COR-L47 (cell line): ENCODE measurements at places on chromosomes 11 and 22.

- peak; percentile 90 for DNase-seq
Measured at GRCh38 chr11:93221539-93221938, 23.7 kb upstream of the SLC36A4 start.

DNA sequence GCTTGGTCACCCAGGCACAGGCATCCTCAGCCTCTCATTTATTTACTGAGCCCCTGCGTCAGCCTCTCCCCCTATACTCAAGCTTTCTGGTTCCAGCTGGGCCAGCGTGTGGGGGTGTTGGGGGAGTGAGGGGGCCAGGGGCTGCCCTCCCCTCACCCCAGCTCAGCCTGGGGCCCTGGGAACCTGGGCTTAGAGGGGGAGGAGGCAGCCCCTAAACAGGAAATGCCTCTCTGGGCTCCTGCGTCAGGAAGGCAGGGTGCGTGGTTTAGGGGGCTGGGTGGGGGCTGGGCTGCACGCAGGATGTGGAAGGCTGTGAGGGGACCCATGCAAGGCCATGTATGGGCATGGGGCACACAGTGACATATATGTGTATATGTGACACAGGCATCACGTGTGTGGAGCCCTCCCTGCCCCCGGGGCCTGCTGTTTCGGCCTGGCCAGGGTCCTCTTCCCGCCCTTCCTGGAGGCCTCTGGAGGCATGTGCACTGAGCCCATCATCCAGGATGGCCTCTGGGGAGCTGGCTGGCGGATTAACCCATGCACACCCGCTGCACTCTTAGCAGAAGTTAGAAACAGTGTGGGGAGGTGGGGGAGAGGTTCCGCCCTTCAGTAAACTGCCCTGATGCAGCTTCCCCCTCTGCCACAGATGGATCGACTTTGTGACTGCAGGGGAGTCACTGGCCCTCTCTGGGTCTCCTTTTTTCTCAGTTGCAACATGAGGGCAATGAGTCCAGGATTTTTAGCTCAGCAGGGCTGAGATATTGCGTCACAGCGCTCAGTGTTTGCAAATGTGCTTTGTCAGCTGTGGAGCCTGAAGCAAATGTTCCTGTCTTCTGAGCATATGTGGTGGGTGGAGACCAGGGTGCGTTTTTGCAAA is 1.1 kb upstream of the CD248 start:
- no peak for DNase-seq

DNA sequence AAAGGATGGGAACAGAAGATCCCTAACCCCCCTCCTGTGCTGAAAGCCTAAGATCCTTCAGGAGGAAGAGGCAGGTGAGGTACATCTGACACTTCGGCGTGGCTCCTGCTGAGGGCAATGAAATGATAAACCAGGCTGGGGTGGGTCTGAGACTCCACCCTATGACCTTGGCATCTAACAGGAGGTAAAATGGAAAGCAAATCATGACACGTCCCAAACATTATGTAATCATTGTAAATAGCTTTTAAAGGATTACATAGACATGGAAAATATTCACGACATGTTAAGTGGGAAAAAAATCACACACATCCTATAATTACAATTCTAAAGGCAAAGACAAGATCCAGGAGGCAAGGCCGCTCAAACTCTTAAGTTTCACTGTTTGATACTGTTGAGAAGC is 70.5 kb downstream of the LINC01488 start:
- no peak for DNase-seq

GRCh38 chr11:62233730-62234129 is 8.3 kb upstream of the SCGB1D2 start:
- no peak for DNase-seq

DNA sequence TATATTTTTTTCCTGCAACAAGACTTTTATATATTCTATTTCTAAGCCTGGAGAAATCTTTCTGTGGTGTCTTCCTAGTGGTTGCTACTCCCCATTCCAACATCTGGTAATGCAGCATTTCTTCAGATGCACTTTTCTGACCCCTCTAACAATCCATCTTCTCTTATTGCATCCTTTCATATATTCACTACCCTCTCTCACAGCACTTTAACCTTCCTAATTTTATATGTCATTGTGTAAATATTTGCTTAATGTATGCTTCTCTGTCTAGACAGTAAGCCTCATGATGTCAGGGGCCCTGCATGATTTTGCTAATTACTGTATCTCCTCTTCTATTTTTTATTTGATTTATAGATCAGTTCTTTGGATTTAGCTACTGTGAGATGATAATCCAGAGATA is 701.6 kb downstream of the KCNA4 start:
- DNase-seq, result no peak

GRCh38 chr22:24683691-24684090 is 80.7 kb downstream of the GGT1 start:
- no peak for DNase-seq

DNA sequence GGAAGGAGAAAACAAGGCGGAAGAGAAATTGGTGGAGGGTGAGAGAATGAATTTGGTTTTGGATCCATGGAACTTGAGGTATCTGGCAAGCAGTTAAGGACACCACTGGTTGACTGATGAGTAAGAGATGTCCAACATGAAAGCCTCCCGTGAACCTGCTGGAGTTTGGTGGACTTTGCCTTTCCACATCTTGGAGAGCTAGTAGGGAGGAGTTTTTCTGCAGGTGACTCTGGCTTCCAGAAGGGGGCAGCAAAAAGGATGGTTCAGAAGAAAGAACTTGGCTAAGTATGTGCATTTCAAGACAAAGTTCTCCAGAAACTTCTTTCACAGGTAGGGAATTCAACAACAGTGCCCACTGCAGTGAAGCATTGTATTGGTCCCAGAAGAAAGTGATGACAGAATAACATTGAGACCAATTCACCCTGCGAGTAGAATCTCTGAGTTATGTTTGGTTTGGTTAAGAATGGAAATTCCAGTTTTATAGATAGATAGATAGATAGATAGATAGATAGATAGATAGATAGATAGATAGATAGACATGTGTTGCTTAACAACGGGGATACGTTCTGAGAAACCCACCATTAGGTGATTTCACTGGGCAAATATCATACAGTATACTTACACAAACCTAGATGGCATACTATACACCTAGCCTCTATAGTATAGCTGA is 28.5 kb downstream of the DCDC1 start:
- DNase-seq, result peak; percentile 17

DNA sequence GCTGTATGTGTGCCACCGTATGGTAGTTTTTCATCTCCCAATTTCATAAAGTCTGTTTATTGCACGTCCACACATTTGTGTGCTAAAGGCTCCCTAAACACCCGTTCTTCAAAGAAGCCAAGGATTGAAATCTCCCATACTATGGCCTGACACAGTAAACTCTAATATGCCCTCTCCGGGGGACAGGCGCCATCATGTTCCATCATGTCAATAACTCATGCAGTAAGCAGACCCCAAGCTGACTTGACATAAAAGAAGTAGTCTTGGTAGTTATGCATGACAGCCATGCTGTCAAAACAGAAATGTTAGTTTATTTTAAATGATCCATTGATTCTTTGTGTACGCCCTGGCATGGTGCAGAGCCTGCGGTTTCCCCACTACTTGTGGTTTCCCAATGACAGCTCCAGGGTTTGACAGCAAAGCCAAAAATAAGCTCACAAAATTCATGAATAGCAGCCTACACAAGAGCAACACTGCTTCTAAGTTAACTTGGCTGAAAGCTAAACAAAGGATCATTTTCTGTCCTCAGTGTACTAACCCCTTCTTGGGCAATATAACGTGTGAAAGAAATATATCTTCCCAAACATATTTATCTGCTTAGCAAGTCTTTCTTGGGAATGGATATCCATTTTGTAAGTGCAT is 56.5 kb upstream of the CABP7 start:
- no peak for DNase-seq

- peak; percentile 52 for DNase-seq
Measured at GRCh38 chr11:848380-848931, 5.8 kb downstream of the TSPAN4 start.

- no peak for DNase-seq
Measured at GRCh38 chr11:94876645-94877442, 96.5 kb downstream of the CWC15 start.

GRCh38 chr11:16607675-16608644 is 130.5 kb upstream of the C11orf58 start:
- DNase-seq, result no peak

DNA sequence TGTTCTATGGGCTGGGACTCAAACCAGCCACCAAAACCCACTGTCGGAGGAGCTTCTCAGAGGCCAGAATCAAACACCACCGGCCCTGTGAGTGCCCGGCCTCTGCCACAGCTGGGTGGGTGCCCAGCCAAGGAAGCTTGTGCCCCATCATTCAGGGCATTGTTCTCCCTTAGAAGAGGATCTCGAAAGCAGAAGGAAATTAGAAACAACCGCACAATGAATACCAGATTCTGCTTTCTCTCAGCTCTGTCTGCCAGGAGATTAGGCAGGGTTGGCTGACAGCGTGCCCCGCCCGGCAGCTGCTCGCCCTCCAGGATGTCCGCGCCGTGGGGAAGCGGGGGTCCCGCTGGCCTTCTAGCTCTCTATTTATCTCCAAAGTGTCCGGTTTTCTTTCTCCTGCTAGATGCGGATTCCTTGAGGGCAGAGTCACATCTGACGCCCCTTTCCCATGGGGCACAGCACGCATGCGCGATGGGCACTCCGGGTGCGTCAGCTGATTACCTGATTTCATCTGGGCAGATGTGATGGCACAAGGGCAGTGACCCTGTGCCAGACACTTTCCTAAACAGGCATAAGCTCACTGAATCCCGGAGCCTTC is 25.5 kb downstream of the SCGB1A1 start:
- DNase-seq, result no peak

- DNase-seq, result peak; percentile 36
Measured at GRCh38 chr11:67345920-67346819, 7.2 kb downstream of the POLD4 start.

GRCh38 chr11:44531116-44531504 is 34.4 kb upstream of the CD82 start:
- no peak for DNase-seq

- no peak for DNase-seq
Measured at GRCh38 chr11:43243927-43244326, 67.9 kb upstream of the API5 start.

DNA sequence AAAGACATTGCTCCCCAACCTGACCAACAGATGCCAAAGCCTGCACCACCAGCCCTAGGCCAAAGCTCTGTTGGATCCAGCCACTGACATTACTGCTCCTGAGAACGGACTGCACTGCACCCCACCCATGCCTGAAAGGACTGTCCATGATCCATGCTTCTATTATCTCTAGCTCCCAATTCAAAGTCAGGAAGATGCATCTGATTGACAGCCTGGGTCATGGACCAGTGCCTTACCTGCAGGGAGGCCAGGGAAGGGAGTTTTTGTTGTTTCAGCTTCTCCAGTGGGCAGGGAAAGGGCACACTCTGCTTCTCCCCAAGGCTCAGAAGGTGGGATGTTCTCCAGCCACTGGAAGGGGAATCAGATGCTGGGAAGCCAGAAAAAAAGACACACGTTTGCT is 4.8 kb upstream of the PRDM11 start:
- no peak for DNase-seq

DNA sequence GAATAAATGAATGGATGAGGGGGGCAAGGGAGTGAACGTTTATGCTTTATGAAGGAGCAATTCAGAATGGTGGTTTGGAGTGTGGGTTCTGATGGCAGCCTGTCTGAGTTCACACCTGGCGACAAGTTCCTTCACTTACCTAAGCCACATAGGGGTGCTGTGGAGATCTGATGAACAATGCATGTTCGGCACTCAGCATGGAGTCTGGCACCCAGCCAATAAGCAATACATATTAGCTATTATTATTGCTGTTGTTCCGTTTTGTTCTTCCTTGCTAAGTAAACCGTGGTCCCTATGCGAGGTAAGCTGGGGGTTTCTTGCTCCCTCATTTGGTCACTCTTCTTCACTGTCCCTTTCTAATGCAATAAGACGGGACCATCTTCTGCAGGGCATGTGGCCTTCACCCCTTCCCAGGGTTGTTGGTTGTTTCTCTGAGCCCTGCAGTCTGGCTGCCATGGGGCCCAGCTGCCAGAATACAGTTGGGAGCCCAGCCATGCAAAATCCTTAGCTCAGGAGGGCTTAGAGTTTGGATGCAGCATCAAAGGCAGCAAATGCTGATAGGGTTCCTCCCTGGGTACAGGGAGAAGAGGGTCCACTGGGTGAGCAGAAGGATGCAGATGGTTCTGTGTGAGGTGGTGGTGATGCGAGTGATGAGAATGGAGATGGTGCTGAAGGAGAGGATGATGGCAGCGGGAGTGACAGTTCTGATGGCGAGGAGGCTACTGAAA is 6.4 kb upstream of the PKNOX2 start:
- DNase-seq, result peak; percentile 61

GRCh38 chr11:34519595-34520235 is 6.1 kb upstream of the ELF5 start:
- no peak for DNase-seq

- DNase-seq, result peak; percentile 58
Measured at GRCh38 chr11:118152552-118153471, at the start of gene SCN4B. Gene SCN4B, minus strand, starts transcription at chr11:118152823. Its CDS starts 150 bp downstream, at chr11:118152673.

DNA sequence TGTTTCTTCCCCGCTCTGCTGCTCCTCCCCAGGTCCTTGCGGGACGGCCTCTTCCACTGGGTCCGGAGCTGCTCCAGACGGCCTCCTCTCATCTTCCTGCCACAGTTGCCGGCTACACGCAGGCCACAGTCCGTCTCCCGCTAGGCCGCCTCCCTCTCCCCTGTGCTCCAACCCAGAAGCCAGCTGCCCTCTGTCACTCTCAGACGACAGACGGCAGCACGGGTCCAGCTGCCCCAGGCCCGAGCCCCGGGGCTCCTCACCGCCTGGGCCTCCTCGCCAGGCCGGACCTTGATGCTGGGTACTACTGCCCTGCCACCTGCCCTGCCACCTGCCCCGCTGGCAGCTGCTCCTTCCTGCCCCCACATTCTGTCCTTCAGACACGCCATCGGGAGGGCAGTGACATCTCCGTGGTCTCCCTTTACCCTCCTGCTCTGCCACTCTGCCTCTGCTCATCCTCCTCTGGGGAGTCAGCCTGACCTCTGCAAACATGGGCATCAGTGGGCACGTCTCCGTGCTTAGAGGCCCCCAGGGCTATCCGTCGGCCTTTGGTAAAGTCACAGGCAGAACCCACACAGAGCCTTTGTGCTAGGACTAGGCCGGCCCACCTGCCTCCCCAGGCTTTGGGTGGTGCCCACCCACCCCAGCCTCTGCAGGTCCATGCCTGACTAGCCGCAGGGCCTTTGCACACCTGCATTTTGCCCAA is 43.1 kb upstream of the TH start:
- DNase-seq, result no peak

DNA sequence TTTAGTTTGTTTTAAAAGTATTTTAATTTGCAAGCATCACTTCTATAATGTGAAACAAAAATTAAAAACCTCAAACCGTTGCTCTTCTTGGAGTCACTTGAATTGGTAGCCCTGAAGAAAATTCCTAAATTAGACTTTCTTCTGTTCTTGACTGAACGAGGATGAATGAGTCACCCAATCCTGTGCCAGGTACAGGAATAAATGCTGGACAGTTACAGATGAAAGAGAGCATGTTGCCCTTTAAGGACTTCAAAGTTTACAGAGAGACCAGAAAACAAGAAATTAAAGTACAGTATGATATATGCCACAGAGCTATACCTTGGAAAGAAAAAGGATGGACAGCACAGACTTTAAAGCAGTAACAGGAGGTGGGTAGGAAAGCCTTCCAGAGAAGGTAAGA is 41.3 kb upstream of the CXCR5 start:
- no peak for DNase-seq
